NCI-H510A (cell line): ENCODE measurements at places on chromosomes 12 and 14.

DNA sequence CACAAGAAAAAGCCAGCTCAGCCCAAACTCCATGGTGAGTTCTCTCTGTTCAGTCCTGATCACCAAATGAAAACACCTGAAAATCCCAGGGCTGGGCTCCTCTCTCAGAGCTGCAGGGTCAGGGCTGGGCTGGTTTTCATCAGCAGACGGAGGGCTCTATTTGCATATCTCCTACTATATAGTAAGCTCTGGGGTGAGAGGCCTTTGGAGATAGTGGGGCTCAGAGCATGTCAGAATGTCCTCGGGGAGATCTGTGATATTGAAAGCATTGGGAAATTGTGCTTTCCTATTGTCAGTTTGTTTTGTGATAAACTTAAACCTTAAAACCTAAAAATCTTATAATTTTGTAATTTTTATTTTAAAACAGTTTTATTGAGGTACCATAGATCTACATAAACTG is 742.6 kb downstream of the TMEM121 start:
- no peak for DNase-seq

DNA sequence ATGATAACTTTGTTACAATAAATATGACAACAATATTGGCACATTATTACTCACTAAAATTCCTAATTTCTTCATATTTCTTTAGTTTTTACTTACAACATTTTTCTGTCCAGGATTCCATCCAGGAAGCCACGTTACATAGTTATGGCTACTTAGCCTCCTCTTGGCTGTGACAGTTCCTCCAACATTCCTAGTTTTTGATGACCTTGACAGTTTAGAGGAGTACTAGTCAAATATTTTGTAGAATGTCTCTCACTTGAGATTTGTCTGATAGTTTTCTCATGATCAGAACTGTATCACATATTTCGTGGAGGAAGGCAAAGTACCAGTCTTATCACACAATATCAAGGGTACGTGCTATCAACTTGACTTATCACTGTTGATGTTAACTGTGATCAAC is 29.8 kb upstream of the LIN7A start:
- DNase-seq, result no peak

DNA sequence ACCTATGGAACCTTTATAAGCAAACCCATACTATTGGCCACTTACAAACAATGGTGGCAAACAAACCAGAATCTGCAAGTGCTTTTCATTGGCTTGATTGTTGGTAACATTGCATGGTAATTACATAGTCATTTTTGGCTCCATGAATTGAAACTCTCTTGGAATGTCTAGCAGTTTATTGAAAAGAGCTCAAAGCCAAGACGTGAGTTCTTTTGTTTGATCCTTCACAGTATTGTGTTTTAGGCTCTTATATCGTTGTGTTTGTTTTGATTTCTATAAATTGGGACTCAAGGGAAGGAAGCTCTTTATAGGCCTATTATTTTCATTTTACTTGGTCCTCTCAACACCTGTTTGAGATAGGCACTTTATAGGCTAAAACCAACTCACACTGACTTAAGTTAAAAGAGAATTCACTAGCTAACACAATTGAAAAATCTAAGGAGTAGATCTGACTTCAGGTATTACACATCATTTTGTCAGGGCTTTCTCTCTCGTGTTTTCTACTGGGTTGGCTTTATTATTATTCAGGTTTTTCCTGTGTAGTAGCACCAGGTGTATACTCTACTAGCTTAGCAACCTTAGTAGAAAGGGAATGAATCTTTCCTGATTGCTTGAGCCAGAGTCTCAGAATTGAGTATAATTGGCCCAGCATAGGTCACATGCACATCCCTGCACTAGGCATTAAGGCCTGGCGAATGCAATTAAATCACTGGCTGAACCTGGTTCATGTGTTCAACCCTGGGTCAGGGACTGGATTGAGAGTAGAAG is 341.4 kb downstream of the RAD51B start:
- DNase-seq, result no peak

DNA sequence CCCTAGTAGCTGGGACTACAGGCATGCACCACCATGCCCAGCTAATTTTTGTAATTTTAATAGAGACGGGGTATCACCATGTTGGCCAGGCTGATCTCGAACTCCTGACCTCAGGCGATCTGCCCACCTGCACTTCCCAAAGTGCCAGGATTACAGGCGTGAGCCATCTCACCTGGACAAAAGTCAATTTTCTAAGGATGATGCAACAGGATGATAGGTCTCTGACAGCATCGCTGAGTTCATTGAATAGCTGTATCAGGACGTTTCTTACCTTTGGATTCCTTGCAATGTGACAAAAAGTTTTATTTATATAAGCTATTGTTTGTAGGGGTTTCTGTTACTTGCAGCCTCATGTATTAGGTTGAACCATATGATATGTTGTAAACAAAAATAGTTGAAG is 55.5 kb upstream of the PCED1B start:
- DNase-seq, result no peak

DNA sequence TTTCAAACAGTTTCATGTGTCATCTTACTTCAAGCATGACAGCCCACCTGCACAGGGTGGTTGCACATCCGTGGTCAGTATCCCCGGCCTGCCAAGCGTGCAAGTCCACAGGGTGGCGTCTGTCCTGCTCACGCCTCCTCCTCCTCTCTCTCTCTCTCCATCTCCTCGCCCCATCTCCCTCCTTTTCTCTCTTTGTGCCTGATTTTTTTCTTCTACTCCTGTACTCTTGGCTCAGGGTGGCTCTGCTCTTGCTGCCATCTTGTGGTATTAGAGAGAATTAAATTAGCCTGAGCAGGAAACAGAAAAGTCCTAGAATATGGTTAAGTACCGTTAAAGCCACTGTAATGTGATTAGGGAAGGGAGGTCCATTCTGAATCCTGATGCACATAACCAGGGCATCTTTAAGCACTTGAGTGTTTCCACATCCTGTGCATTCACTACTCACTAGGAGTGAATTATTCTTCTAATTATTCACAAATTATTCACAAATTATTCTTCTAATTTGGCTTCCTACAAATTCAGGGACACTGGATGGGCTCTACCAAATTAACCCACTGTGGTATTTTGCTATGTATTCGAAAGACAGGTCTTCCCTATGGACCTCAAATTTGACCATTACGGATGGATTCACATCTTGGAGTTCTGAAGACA is 25.5 kb upstream of the DTX1 start:
- peak; percentile 38 for DNase-seq

GRCh38 chr12:44611538-44611937 is 264.6 kb downstream of the NELL2 start:
- DNase-seq, result no peak

- no peak for DNase-seq
These were observed 86.6 kb downstream of the TBC1D30 start for GRCh38 chr12:64911081-64911480.

GRCh38 chr12:131561051-131561450 is 149.8 kb upstream of the SFSWAP start:
- no peak for DNase-seq

DNA sequence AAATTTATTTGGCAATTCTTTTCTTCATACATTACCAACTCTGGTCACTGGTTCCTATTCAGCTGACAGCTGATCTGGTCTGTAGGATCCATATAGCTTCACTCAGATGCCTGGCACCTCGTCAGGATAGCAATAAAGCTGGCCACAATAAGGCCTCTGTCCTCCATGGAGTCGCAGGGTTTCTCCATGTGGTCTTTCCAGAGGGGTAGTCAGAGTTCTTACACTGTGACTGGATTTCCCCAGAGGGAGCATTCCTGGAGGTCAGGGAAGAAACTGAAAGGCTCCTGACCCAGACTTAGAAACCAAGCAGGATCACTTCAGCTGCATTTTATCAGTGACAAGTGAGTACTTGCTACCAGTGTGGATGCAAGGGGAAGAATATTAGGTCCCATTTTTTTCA is 34.9 kb upstream of the SIX1 start:
- no peak for DNase-seq

DNA sequence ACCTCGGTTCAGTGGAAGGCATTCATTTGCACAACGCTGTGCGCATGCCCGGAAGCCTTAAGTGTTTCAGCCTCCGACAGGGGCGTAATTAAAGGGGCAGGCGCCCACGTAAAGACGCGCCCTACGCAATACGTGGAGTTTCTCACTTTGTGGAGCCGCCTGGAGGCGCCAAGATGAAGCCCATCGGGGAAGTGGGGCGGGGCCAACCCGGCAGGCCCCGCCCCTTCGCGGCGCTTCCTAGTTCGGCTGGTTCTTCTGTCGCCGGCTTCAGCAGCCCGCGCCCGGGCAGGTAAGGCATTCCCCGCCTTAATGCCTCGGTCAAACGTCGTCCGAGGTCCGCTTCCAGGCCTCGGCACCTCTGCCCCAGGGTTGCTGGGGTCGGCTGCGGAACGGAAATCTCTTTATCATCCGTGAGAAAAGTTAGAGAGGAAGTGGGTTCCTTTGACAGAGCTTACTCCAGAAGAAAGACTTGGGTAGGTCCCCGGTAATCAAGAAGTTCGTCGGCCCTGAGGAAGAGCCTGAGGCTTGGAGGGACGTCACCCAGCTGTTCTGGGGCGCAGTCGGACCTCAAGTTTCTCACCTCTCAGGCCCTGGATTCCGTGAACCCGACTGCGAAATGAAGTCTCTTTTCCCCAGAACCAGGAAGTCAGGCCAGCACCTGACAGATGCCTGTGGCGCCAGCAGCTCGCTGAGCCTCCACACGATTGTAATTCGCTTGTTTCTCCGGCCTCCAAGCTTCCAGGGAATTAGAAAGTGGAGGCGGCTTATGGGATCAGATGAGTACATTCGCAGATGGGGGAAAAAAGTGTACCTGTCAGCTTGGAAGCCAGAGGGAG is at the start of the genes IRAK4 and PUS7L:
IRAK4 (plus strand) TSS at position 224 of the 836 bp plus-strand sequence. CDS start 9,161 bp downstream, outside the sequence.
PUS7L (minus strand) TSS at position 63 of the 836 bp plus-strand sequence. CDS start 3,545 bp downstream, outside the sequence.
- DNase-seq, result peak; percentile 89

GRCh38 chr14:21711360-21711961 is 37.8 kb upstream of the OR4E1 start:
- no peak for DNase-seq

- DNase-seq, result no peak
These were observed 32.3 kb downstream of the CDKN1B start for GRCh38 chr12:12749433-12749832.

GRCh38 chr12:98830657-98831056 is 185.6 kb downstream of the APAF1 start:
- DNase-seq, result no peak

GRCh38 chr12:116647813-116648212 is 88.6 kb downstream of the MAP1LC3B2 start:
- DNase-seq, result no peak

GRCh38 chr14:70254476-70254961 is 65.8 kb upstream of the SLC8A3 start:
- peak; percentile 54 for DNase-seq

DNA sequence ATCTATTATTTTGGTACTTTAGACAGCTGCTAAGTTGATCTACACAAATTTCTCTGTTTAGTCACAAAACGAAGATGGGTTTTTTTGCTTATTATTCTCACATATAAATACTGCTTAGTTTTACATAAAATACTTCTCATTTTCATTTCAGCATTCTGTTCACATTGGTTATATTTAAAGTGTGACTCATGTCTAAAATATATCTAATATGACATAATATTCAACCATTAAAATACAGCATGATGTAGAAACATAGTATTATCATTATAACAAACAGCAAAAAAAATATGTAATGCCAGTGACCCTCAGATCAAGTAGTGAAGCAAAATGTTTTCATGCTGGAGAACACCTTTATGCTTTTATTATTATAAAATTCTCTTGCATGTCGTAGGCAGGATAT is 63.7 kb downstream of the SH2B3 start:
- DNase-seq, result no peak

DNA sequence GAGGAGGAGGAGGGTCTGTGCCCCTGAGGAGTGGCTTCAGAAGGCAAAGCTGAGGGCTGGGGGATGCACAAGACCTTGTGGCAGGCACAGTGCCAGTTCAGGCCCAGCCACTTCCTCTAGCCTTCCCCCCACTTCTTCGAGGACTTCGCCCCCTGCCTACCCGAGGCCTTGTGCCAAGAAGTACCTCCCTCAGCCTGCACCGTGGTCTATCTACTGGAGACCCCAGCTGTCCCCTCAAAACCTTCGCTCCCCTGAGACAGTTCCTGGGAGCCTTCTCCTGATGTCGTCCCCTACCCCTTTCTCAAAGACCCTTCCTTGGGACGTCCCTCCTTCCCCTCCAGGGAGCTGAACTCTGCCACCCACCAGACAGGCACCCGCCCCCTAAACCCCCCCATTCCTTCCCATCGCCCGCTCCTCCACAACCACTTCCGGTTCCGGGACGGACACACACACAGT is 604 bp downstream of the ZNF384 start:
- no peak for DNase-seq
